ENCODE measurements at places on chromosomes 13 and 19.
A peak's percentile ranks its signal among the peaks of the same experiment; 100 is the strongest.

GRCh38 chr19:51123802-51124201, 904 bp upstream of the SIGLEC9 start:
- DNase-seq: no peak

DNA sequence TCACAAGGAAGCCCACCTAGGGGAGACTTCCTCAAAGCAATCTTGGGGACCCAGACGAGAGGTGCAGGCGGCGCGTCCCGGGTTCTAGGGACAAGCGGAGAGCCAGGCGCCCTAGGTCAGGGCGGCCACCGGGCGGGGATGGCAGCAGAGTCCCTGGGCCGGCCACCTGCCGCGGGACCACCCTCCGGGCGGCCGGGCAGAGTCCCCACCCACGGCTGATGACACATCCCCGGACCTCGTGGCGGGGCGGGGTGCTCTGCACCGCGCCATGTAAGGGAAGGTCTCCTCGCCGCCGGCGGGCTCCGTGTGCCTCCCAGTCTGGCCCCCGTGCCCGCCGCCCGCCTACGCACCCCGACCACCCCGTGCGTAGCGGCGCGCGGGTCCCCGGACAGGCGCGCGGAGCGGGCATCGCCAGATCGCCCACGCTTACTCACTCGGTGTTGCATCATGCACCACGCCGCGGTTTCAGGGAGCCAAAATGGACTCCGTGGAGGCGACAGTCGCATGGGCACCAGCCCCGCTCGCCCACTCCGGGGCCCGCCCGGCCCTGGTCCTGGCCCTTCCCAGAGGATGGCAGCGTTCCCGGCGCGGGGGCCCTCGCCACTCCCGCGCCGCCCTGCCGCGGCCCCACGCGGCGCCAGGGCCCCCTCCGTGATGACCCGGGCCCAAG, 643 bp downstream of the SLC7A1 start:
- peak; percentile 68 for DNase-seq

DNA sequence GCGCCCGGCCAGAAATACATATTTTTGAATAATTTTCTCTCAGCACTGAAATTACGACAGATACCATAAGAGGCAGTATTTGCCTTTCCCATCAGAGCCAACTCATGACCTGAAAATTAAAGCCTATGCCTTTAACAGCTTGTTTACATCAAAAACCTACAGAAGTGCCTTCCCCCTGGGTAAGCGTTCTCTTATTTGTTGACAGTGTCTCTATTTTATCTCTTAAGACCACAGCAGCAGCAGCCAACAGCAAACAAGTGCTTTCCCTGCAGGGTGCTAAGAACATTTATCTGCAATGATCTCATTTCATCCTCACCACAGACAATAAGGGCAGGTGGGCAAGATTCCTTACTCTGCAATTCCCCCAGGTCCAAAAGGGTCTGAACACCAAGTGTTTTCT, 6.0 kb downstream of the AKAP8L start:
- peak; percentile 17 for DNase-seq

- DNase-seq: no peak
Measured at GRCh38 chr13:106078191-106078590, 457.3 kb downstream of the EFNB2 start.

GRCh38 chr19:42255766-42256745, 1.1 kb upstream of the ERF start:
- no peak for DNase-seq

GRCh38 chr13:80824229-80824628, 483.3 kb upstream of the SPRY2 start:
- no peak for DNase-seq

DNA sequence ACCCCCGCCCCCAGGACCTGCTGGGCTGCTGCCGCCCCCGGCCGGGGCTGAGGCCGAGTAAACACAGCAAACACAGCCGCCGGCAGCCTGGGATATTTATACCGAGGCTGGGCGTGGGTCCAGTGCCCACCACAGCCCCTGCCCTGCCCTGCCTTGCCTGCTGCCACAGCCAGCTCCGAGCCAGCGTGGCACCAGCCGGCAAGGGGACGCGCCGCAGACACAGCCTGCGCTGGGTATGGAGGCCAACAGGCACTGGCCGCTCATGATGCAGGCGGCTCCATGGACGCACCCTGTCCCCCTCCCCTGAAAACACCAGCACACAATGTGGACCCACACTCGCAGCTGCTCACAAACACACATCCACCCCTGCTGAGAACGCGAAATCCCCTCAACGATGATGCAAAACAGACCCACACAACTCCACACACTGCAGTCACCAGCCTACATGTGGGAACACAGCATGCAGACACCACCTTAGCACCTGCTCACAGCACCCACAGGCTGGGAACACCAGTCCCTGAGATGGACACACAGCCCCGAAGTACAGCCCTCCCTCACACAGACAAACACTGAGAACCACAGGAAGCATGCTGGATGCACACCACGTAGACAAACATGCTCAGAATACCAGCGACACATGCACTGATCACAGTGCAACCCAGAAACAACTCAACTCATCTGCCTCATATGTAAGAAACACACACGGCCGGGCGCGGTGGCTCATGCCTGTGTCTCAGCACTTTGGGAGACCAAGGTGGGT, 16.2 kb downstream of the CCDC97 start:
- DNase-seq: peak; percentile 84

GRCh38 chr13:50485979-50486935, 357.2 kb downstream of the DLEU7 start:
- DNase-seq: no peak

- DNase-seq: no peak
Measured at GRCh38 chr19:31214086-31214485, 135.2 kb downstream of the TSHZ3 start.

GRCh38 chr13:43245374-43245964, 222.1 kb downstream of the DNAJC15 start:
- no peak for DNase-seq
